Bronchus fibroblast of lung (primary cell): ENCODE measurements at places on chromosomes 6 and 20. TPM values are rescaled to one million over a fixed set of nuclear protein-coding genes. Genes with fewer than 3 reads are reported as not detected.

DZANK1 gene
- 0.50 and 1.0 TPM in 2 replicates for total RNA-seq

BPIFB2 gene
- not detected in 2 replicates for total RNA-seq

ATP9A gene
- 6.2 and 6.4 TPM in 2 replicates for total RNA-seq

SLC52A3 gene
- not detected in 2 replicates for total RNA-seq

HLA-DQB1 gene
- not detected in 2 replicates for total RNA-seq
